ENCODE measurements at places on chromosomes 1 and 21. TPM values are rescaled to one million over a fixed set of nuclear protein-coding genes. Genes with fewer than 3 reads are reported as not detected.

MANEAL gene
- 25.0 TPM for total RNA-seq

TDRD5 gene
- total RNA-seq = 0.03 TPM

ADGRB2 gene
- total RNA-seq = 4.3 TPM

TSPEAR gene
- total RNA-seq = not detected

FAM72A gene
- 10.2 TPM for total RNA-seq

CLCA4 gene
- not detected for total RNA-seq

OR2L8 gene
- not detected for total RNA-seq

ATP5PB gene
- total RNA-seq = 245 TPM

SLC2A5 gene
- total RNA-seq = 0.77 TPM

VSIG8 gene
- total RNA-seq = not detected

RAD54L gene
- 11.2 TPM for total RNA-seq

LRRC38 gene
- total RNA-seq = 0.11 TPM

DOP1B gene
- total RNA-seq = 3.5 TPM

S100A10 gene
- total RNA-seq = 2,422 TPM

ZNF670 gene
- 4.3 TPM for total RNA-seq

AGRN gene
- 107 TPM for total RNA-seq

FAM163A gene
- not detected for total RNA-seq

AGT gene
- total RNA-seq = 0.15 TPM
